Lower leg skin (tissue), 4 donors: ENCODE measurements at places on chromosomes 3 and 15.

DNA sequence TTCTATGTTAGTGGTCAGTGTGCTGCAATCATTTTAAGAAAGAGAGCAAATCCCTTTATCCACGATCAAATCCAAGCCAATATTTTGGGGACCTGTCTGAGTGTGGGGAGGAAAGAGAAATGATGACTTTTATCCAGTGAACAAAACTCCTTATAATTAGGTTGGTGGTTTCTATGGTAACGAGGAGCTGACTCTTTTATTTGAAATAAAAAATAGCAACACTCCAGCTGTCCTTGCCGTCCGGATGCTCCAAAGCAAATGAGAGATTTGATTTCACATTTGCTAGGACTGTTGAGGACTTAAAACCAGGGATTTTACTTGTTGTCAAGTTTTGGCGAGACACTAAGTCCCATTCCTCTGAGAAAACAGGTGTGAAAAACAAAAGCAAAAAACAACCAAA lies 154.0 kb upstream of the PRICKLE2 start:
- no peak for DNase-seq

- no peak for DNase-seq
Measured at GRCh38 chr3:127174284-127174683, 18.6 kb upstream of the PRR23E start.

DNA sequence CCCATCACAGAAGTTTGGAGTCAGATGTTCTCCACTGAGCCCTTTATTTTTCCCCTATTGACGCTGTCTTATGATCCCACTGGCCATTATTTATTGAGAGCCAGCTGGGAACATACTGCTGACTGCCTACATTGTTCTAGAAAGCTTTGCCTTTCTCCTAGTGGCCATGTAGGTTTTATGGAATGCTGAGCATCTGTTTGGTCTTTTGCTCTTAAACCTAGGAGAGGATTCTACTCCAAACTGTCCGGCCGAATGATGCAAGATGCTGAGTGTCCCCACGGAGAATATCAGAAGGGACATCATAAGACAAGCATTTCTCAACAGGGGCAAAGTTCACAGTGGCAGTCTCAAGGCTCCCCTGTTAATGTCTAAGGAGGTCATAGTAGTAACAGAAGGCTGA lies 171.4 kb downstream of the ARRDC4 start:
- DNase-seq = no peak

DNA sequence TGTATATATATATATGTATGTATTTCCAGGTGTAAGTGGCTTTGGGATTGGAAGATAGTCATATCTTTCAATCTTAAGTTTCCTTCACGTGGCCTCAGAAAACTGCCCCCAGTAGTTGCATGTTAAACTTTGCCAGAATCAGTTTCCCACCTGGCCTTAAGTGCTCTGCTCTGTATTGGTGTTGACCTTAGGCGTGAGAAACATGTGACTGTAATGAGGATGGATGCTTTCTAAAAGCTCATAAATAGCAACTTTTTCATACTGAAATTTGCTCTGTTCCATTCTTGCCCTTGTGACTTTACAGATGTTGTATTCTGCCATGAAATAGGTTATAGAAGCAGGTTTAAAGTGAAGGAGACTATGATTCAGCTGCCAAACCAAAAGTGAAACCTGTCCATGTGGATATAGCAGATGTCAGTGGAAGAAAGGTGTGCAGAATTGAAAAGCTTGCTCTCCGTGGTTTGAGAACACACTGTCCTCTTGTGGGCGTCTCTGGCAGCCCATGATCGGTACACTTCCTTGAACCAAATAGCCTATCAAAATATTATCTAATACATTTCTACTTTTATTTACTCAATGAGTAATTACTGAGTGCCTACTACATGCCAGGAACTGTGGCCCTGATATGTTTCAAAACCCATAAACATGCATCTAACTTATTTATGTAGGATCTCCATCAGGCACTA lies 15.8 kb downstream of the SCG5 start:
- no peak for DNase-seq

DNA sequence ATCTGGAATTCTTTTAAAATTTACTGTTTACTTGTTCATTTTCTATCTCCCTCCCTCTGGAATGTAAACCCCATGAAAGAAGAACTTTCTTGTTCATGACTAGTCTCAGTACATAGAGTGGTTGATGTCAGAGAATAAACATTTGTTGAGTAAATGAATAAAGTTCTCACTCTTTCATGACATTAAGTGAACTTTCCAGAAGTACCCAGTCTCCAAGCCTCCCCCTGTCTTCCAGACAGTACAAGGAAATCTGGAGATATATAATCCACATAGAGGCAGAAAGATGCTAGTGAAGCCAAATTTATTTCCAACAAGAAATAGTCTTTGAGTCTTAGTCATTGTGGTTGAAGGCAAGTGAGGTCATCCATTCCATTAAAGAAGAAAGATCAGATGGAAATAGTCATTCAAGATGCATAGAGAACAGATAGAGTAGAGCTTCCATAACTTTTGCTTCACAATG lies 71.5 kb upstream of the GALNT15 start:
- DNase-seq = no peak

GRCh38 chr3:43859766-43860165 lies 169.0 kb downstream of the ABHD5 start:
- no peak for DNase-seq

DNA sequence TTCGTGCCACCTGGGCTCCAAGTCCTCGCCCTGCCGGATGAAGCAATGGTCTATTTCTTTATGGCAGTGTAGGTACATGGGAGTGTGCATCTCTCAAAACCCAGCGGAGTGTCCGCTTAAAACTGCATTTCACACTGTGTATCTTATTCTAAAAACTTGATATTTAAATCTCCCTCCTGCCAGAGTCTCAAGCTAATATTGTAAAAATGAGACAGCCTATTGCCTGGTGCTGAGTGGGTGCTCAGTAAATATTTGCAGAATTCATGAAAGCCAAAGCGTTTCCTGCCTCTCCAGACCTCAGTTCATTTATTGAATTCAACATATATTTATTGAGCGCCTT lies 330 bp upstream of the TBC1D2B start:
- DNase-seq = no peak

DNA sequence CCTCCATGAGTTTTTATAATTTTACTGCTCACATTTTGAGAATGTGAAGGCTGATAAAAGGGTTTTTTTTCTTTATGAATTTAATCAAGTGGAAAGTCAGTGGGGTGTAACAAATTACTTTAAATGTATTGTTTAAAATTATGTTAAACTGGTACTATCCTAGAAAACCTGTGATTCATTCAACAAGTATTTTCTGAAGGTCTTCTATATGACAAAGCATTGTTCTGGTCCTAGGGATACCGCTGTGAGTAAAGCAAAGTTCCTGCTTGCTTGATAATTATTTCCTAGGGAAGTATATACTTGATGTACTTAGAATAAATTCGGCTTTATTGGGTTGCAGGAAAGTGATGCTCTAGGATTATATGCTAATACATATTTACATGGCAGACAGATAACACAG lies 152.8 kb upstream of the GOLGA6L4 start:
- DNase-seq = no peak

DNA sequence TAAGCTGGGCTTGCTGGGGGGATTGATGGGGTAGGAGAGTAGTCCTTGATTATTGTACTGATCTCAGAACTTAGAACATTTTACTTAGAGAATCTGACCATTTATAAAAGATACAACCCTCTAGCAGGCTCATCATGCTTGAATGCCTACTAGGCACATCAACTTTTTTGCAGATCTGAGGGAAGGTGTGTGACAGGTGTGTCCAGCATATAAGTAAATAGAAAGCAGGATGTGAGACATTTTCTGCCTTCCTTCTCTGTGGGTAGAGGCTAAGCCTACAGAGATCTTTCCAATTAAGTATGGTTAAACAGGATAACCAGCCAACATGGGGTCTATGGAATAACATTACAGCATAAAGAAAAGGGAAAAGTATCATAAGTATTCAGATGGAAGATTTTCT lies 159.1 kb downstream of the AKAP13 start:
- DNase-seq = no peak

DNA sequence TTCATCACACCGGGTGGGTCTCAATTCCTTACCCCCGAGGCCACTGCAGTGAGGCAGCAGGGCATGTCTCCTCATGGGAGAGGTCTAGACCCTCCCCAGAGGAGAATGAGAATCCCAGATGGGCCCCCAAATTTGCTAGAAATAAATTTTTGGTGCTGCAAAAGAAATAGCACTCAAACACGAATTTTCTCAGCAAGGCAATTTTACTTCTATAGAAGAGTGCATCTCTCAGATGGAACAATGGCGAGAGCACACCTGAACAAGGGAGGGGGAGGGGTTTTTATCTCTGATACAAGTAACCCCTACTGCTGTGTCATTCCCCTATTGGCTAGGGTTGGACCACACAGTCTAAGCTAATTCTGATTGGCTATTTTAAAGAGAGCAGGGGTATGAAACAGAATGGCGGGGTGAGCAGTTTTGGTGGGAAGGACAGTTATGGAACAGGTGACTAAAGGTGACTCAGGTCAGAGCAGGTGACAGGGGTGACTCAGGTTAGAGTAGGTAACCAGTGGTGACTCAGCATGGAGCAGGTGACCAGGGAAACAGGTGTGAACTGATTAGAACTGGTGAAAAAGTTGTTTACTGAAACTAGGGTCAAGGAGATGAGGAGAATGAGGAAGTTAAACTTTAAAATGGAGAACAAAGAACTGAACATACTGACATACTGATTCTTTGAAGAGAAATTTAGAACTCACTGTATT lies 93.0 kb upstream of the WNT7A start:
- no peak for DNase-seq

DNA sequence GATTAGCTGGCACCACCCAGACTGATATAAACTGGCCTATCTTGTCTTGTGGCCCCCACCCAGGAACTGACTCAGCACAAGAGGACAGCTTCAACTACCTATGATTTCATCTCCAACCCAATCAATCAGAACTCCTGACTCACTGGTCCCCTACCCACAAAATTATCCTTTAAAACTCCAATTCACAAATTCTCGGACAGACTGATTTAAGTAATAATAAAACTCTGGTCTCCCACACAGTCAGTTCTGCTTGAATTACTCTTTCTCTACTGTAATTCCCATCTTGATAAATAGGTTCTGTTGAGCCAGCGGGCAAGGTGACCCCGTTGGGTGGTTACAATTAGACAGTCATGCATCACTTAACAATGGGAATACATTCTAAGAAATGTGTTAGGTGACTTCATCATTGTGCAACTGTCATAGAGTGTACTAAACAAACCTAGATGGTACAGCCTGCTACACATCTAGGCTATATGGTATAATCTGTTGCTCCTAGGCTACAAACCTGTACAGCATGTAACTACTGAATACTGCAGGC lies 48.1 kb upstream of the MAP4 start:
- DNase-seq = no peak

DNA sequence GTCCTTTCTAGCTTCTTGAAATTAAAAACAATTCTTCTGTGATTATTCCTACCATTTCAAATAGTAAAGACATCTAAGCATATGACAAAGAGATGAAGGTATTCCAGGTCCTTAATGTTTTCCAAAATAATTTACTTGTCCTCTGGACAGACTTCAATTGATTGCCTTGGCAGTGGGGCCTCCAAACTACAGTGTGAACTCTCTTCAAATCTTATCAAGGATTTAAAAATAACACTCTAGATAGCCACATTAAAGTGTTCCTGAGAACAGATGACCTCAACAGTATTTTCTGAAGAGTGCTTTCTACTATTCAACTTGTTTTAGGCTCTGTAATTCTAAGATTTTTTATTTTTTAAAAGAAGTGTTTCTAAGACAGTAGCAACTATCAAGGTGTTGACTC lies 7.9 kb upstream of the MLF1 start:
- no peak for DNase-seq

DNA sequence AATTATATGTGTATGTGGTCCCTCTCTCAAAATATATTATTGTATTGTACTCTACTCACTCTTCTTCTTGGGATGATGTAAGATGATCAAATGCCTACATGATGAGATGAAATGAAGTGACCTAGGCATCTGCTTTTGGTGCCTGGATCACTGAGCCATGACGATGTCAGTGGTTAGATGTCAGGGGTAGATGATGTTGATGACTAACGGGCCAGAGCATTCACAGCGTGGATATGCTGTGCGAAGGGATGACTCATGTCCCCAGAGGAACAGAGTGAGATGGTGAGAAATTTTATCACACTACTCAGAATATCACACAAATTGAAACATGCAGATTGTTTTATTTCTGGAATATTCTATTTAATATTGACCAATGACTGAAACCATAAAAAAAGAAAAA lies 233.9 kb upstream of the CADM2 start:
- DNase-seq = no peak

GRCh38 chr15:80887148-80887547 lies 102.5 kb downstream of the MESD start:
- DNase-seq = no peak

- no peak for DNase-seq
Measured at GRCh38 chr15:84761607-84762131, 13.3 kb downstream of the ZNF592 start.
